ENCODE measurements at places on chromosomes 13 and 19.

GRCh38 chr13:46552889-46553520, at the start of gene LRCH1:
Gene LRCH1, plus strand, starts transcription at chr13:46553170. Its CDS starts 227 bp downstream, at chr13:46553397.
- DNase-seq: peak; percentile 41

DNA sequence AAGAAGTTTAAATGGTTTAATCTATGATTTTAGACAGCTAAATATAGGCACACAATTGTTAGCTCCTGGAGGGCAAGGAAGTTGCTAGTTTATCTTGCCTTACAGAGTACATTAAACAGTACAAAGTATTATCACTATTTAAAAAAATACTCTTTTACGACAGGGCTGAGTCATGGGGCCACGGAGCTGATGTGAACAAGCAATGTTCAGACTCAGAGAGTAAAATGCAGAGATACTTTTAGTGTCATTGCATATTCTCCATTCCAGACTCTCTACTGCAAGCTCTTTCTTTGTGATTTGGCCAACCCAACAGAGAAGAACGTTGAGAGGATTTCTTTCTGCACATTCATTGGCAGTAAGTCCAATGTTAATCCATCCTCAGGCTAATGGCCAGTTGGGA, 352.4 kb downstream of the SPRY2 start:
- DNase-seq: no peak

- DNase-seq: no peak
These were observed 87.0 kb upstream of the TRPC4 start for GRCh38 chr13:37956536-37956935.

DNA sequence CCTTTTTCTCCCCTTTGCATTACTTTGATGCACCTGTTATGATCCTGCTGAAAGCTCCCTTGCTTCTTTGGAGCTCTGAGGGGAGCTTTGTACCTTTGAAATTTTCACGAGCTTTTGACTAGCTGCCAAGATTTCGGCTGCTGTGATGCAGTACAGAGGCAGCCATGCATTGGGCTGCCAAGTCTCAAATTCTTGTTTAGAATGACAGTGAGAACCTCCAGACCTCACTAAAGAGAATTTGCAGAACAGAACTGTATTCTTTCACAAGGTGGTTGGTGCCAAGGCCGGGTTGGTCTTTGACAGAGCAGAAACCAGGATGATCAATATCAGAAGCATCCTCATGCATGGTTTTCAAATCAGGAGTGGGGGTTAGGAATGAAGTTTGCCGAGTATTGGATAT, 414.8 kb downstream of the GPC5 start:
- DNase-seq: no peak

Data from substantia nigra (tissue), 51 donors.